ENCODE measurements at places on chromosomes 4 and X. TPM values are rescaled to one million over a fixed set of nuclear protein-coding genes. Genes with fewer than 3 reads are reported as not detected.

- H3K4me1 ChIP-seq, result no peaks in the 10 kb centered on the region
- no peak for DNase-seq
- no peaks in the 10 kb centered on the region for H3K27me3 ChIP-seq
- no peak overlapping the region for H3K27ac ChIP-seq
These were observed 13.9 kb downstream of the TMSB4X start for GRCh38 chrX:12988797-12989196.

- no peaks in the 10 kb centered on the region for H3K27me3 ChIP-seq
- H3K36me3 ChIP-seq, result no peaks in the 10 kb centered on the region
- no peak for DNase-seq
- H3K4me1 ChIP-seq, result no peaks in the 10 kb centered on the region
- H3K4me3 ChIP-seq, result no peak overlapping the region
- H3K27ac ChIP-seq, result no peak overlapping the region
These were observed 16.0 kb downstream of the SULT1E1 start for GRCh38 chr4:69843932-69844331.

DNA sequence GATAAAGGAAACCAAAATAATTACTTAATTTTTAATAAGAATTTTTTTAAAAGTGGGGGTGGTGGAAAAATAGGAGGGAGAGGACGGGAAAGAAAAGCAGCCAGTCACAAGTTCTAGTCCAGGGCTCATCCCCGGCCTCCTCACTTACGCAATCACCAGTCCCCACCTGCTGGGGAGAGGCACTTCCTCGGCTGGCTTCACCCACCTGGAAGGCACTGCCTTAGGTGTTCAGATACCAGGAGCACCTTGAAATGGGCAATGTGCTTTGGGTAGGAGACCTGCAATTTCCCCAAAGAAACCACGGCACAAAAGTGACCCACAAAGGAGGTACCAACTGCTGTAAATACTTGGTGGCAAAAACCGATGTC is 23.8 kb downstream of the AFAP1 start:
- H3K4me1 ChIP-seq, result peaks cover 28% of the 10 kb centered on the region
- DNase-seq, result no peak
- H3K27me3 ChIP-seq, result no peaks in the 10 kb centered on the region
- no peaks in the 10 kb centered on the region for H3K36me3 ChIP-seq

DNA sequence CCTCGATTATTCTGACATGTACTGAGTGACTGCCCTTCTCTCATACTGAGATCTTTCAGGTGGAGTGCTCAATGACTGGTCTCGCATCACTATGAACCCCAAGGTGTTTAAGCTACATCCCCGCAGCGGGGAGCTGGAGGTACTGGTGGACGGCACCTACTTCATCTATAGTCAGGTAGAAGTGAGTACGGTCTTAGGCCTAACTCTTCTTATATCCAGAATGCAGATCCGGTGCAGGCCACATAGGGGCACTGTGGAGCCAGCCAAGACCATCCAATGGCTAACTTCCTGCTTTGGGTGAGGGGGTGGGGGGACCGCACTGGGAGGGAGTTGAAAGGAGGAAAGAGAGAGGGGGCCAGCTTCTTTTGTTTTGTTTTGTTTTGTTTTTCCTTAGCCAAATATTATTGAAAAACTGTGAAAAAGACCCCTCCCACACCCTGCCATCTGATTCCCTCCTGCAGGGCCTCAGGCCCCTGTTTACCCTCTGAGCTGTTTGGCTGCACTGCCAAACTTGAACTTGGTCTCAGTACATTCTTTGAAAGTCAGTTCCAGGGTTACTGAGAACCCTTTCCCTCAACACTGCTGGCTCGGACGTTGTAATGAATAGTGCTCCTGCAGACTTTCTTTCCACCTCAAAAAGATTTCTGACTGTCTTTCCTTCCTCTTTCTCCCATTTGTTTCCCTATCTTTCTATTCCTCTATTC is 16.2 kb downstream of the AWAT2 start:
- no peaks in the 10 kb centered on the region for H3K36me3 ChIP-seq
- no peaks in the 10 kb centered on the region for H3K4me1 ChIP-seq
- H3K27ac ChIP-seq, result no peak overlapping the region
- H3K27me3 ChIP-seq, result no peaks in the 10 kb centered on the region

DNA sequence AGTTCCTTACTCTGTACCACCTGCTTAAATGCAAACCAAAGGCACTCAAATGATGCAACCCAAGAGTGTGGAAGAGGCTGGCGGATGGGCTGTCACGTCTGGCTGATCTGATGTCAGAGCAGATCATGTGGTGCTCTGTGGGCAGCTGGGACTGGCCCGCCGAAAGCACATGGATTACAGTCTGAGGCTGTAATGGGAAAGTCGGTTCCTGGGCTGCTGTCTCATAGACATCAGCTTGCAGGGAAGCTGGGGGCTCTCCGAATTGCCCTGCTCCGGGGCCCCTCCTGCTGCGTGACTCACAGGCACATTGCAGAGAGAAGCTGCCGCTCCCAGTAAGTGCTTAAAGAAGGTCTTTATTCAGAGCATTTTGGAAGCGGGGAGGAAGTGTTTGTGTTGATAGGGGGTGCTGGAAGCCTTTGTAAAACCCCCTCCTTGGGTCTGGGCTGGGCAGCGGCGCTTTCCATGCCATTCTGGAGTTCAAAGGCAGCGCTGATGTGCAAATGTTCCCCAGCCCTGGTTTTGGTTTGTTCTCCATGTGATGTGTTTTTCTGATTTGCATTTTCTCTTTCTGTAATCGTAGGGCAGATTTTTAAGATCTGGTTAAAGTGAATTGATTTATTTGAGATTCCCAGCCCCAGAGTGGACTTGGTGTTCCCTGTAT is 181.1 kb downstream of the LARP7 start:
- peaks cover 3% of the 10 kb centered on the region for H3K4me1 ChIP-seq
- H3K27me3 ChIP-seq, result no peaks in the 10 kb centered on the region
- no peaks in the 10 kb centered on the region for H3K36me3 ChIP-seq
- DNase-seq, result peak; percentile 81
- H3K27ac ChIP-seq, result peak overlapping the region; percentile 68
- peak overlapping the region; percentile 51 for H3K4me3 ChIP-seq

DNA sequence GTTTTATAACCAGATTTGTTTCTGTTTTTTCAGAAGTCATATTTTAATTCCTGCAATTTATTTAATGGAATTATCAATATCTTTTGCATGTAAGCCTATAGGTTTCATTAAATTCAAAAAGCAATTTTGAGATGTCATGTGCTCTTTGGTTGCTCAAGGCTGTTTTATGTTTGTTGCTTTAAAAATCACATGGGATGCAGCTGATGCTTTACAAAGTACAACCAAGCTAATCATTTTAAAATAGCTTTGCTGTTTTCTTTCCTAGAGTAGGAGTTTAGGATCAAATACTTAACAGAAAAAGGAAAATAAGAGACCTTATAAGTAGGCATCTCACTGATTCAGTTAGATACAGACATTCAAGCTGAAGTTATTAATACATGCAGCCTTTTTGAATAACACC is 11.3 kb downstream of the CPEB2 start:
- H3K36me3 ChIP-seq, result peaks cover 100% of the 10 kb centered on the region
- H3K27me3 ChIP-seq, result no peaks in the 10 kb centered on the region
- H3K4me1 ChIP-seq, result peaks cover 91% of the 10 kb centered on the region
- no peak for DNase-seq

DNA sequence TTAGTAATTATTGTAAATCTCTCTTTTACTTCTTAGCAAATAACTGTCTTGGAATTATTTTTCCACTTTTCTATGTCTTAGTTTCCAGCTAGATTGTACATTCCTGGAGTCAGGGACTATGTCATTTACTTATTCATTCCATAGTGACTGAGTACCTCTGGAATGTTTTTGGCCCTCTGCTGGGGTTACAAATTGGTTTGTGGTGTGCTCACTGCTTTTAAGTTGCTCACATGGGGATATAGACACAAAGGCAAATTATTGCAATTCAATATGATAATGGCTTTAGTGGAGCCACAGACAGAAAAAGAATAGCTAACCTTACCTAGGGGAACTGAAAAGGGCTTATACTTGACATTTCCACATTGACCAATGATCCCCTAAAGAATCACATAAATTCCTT is 63.7 kb upstream of the PDGFRA start:
- no peaks in the 10 kb centered on the region for H3K27me3 ChIP-seq
- H3K4me1 ChIP-seq, result no peaks in the 10 kb centered on the region
- H3K36me3 ChIP-seq, result no peaks in the 10 kb centered on the region
- no peak overlapping the region for H3K27ac ChIP-seq
- no peak overlapping the region for H3K4me3 ChIP-seq

- H3K4me3 ChIP-seq, result no peak overlapping the region
- no peak for DNase-seq
- H3K27me3 ChIP-seq, result no peaks in the 10 kb centered on the region
- no peak overlapping the region for H3K27ac ChIP-seq
- H3K4me1 ChIP-seq, result no peaks in the 10 kb centered on the region
These were observed 45.3 kb upstream of the CAMK2D start for GRCh38 chr4:113806850-113807249.

- H3K4me3 ChIP-seq, result no peak overlapping the region
- no peak overlapping the region for H3K27ac ChIP-seq
- H3K36me3 ChIP-seq, result no peaks in the 10 kb centered on the region
- H3K27me3 ChIP-seq, result no peaks in the 10 kb centered on the region
These were observed 4.7 kb downstream of the PDE6B start for GRCh38 chr4:629915-630641.

- no peak overlapping the region for H3K27ac ChIP-seq
- no peak for DNase-seq
- no peaks in the 10 kb centered on the region for H3K4me1 ChIP-seq
- H3K4me3 ChIP-seq, result no peak overlapping the region
These were observed 2.8 kb upstream of the NELFA start for GRCh38 chr4:2011583-2011982.

DNA sequence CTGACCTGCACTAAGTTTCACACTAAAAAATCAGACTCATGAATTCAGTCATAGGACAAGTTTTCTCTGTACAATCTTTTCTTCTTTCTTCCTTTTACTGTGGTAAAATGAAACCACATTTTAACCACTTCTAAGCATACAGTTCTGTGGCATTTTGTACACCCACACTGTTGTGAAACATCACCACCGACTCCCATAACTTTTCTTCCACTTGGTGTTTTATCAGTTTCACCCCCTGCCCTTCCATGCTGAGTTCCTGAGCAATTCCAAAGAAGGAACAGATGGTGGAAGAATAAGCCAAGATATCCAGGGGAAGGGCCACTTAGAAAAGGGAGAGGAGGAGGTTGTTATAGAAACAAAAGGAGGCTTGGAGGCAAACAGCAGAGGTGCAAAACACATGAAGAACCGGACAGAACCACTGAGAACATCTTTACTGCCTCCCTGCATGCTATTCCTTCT is 22.6 kb downstream of the SLC25A4 start:
- peaks cover 33% of the 10 kb centered on the region for H3K36me3 ChIP-seq
- no peaks in the 10 kb centered on the region for H3K4me1 ChIP-seq
- H3K4me3 ChIP-seq, result no peak overlapping the region
- DNase-seq, result no peak
- H3K27me3 ChIP-seq, result no peaks in the 10 kb centered on the region
- H3K27ac ChIP-seq, result no peak overlapping the region

DNA sequence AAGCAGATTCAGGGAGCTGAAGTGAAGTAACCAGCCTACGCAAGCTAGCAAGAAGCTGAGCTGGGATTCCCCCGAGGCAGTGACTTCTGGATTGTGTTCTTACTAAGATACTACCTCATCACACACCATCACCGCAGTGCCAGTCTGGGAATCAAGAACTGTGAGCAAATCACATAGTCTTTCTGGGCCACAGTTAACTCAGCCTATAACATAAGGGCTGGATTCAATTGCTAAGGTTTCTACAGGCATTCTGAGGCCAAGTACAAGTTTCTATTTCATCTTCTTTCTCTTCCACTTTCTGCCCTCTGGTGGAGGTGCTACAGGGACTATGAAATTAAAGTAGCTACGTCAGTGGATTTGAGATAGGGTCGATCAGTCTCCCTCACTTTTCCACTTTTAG is 1.4 kb upstream of the CORIN start:
- H3K4me1 ChIP-seq, result peaks cover 11% of the 10 kb centered on the region
- H3K36me3 ChIP-seq, result no peaks in the 10 kb centered on the region
- H3K4me3 ChIP-seq, result no peak overlapping the region
- H3K27ac ChIP-seq, result no peak overlapping the region

- H3K36me3 ChIP-seq, result no peaks in the 10 kb centered on the region
- DNase-seq, result no peak
- no peak overlapping the region for H3K27ac ChIP-seq
These were observed 73.7 kb downstream of the LEF1 start for GRCh38 chr4:108094923-108095482.

DKK2 gene
- total RNA-seq, result 99.3 TPM

DRP2 gene
- total RNA-seq, result 0.68 TPM

TIMM8A gene
- total RNA-seq, result 33.8 TPM

P2RY10 gene
- not detected for total RNA-seq

SPRY1 gene
- 6.0 TPM for total RNA-seq

CENPVL2 gene
- 1.5 TPM for total RNA-seq

PPP1R3F gene
- 11.4 TPM for total RNA-seq
